ENCODE measurements at places on chromosomes 2 and 18. TPM values are rescaled to one million over a fixed set of nuclear protein-coding genes. Genes with fewer than 3 reads are reported as not detected.

SEPTIN10 gene
- 152 TPM for total RNA-seq

ADD2 gene
- total RNA-seq = 2.3 TPM

DNA sequence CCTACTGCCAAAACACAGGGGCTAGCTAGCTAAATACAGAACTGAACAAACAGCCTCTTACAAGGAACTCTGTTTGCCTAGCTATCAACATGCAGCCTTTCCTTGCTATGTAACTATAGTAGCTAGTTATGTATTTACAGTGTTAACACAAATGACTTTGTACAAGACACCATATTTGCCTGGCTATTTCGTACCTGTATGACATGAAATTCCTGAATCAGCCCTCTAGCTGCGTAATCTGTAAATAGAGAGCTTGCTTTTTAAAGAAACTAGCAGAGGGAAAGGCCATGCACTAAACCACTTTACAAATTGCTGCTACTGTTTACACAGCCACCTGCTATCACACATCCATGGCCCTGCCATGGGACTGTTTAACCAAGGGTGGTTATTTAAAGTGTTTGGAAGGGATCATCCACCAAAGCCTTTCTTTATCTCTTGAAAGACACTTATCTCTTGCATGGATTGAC lies 248.7 kb downstream of the TFCP2L1 start:
- no peaks in the 10 kb centered on the region for H3K27me3 ChIP-seq
- H3K27ac ChIP-seq = no peak overlapping the region
- H3K36me3 ChIP-seq = no peaks in the 10 kb centered on the region
- no peak overlapping the region for H3K4me3 ChIP-seq

DNA sequence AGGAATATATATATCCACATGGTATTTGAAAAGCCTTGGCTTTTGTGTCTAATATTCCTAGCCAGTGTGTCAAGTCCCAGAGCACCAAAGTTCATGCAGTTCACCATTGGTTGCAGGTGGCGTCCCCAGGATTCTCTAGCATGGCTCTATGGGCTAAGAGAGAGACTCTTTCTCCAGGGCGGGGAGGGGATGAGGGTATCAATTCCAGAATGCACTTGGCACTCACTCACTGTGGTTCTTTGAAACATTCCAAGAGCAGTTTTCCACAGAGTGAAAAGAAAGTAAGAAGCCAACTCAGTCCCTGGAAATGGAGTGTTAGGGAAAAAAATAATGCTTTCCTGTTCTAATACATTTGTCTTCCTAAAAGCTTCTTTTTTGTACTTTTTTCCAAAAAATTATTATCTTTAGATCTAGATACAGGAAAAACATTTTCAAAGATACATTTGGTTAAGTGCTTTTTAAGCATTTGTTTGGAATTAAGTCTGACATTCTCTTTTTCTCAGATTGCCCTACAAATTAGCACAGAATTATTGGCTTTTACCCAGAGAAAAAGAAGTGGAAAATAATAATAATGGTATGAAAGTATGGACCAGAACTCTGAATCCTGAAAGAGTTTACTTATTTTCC lies 239.9 kb downstream of the PAX3 start:
- H3K27ac ChIP-seq = no peak overlapping the region
- H3K27me3 ChIP-seq = peaks cover 55% of the 10 kb centered on the region
- no peaks in the 10 kb centered on the region for H3K4me1 ChIP-seq
- no peaks in the 10 kb centered on the region for H3K36me3 ChIP-seq
- no peak overlapping the region for H3K4me3 ChIP-seq

- no peak overlapping the region for H3K4me3 ChIP-seq
- no peak for DNase-seq
- H3K27me3 ChIP-seq = no peaks in the 10 kb centered on the region
- H3K36me3 ChIP-seq = no peaks in the 10 kb centered on the region
Observed at GRCh38 chr2:84841577-84841976, 39.3 kb downstream of the TRABD2A start.

ACOXL gene
- not detected for total RNA-seq
